Erythroblast (primary cell): ENCODE measurements at places on chromosomes 13 and 19.

- no peak for DNase-seq
These were observed 1212.0 kb downstream of the PCDH17 start for GRCh38 chr13:58843567-58843966.

DNA sequence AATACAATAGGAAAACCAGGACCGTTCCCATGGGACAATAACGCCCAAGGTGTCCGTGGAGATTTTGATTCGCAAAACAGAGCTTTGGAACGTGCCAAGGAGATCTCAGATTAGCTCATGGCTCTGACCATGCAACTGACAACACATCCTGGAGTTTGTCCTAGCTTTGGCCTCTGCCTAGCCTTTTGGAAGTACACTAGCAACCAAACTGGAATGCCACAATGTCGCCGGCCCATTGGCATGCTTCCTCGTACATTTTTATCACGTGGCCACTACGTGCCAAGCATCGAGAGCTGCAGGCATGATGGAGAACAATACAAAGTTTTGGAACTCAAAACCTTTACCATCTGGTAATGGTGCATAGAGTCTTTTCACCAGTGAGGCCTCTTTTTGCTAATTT is 256.5 kb downstream of the DCLK1 start:
- no peak for DNase-seq

DNA sequence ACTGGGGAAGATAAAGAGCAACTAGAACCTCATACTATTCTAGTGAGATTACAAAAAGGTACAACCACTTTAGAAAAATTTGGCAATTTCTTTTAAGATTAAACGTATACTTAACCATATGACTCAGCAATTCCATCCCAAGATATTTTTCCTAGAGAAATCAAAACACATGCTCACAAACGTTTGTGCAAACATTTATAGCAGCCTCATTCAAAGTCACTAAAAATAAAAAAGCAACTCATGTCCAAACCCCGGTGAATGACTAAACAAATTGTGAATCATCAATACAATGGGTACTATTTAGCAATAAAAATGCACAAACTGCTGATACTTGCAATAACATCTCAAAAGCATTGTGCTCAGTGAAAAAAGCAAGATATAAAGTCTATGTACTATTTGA is 121.5 kb downstream of the FRY start:
- DNase-seq = no peak

GRCh38 chr13:76735641-76736040 is 150.6 kb downstream of the KCTD12 start:
- DNase-seq = no peak

- DNase-seq = no peak
These were observed 438.7 kb upstream of the ARGLU1 start for GRCh38 chr13:107006661-107007060.
